Activated CD8-positive, alpha-beta memory T cell treated with anti-CD3 and anti-CD28 coated beads, Interleukin-2, amount 50 U/mL, for 4 hours (primary cell): ENCODE measurements at places on chromosomes 11 and 22.

- no peak for DNase-seq
Observed at GRCh38 chr22:42160251-42160650, 29.6 kb upstream of the CYP2D6 start.

- no peak for DNase-seq
Observed at GRCh38 chr11:113942256-113942655, 32.7 kb upstream of the HTR3A start.

- no peak for DNase-seq
Observed at GRCh38 chr22:30647536-30647935, 12.0 kb downstream of the SLC35E4 start.

DNA sequence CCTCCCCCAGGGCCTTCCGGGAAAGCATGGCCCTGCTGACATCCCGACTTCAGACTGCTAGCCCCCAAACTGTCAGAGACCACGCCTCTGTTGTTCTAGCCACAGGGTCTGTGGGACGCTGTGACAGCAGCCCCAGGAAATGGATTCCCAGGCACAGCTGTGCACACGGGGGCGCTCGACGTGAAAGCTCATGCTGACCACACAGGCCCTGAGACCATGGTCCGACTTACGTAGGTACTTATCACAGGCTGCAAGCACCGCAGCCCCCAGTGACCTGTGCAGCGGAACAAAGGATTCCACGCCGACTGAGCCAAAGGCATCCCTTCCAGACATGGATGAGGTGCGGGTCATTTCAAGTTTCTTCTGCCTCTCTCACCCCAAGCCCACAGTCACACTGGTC is 150.6 kb downstream of the CTTN start:
- no peak for DNase-seq

- no peak for DNase-seq
Observed at GRCh38 chr11:2912498-2912897, 16.7 kb downstream of the PHLDA2 start.

GRCh38 chr11:86676010-86676409 is 3.6 kb upstream of the ME3 start:
- no peak for DNase-seq

DNA sequence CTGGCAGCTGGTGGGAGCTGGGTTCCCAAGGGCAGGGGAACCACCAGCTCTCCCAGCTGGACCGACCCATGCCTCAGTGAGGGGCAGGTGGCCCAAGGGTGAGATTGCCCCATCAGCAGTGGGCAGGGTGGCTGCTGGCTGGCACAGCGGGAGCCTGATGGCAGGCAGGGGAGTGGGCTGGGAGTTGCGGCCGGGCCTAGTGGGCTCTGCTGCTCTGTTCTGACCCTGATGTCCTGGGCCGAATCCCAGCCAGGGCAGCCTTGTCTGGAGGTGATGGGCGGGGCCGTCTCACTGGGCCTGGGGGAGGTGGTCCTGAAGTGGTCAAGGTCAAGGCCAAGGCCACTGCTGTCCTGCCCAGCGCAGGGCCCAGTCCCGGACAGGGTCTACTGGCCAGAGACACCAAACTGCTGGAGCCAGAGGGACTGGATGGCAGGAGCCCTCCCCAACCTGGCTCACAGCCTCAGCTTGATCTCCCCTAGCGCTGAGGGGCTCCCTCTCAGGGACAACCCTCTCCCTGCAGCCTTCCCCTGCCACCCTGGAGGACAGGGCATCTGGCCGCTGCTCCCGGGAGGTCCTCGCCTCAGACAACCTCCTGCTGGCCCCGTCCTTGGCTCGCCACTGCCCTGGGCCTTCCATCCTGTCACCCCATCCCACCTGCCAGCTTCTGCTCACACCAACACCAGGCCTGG is 26.5 kb upstream of the PPARA start:
- no peak for DNase-seq

- DNase-seq = no peak
Observed at GRCh38 chr11:44989831-44990566, 39.3 kb upstream of the TP53I11 start.
